Endodermal cell (in vitro differentiated cells): ENCODE measurements at places on chromosomes 12 and 14. TPM values are rescaled to one million over a fixed set of nuclear protein-coding genes. Genes with fewer than 3 reads are reported as not detected.
A peak's percentile ranks its signal among the peaks of the same experiment; 100 is the strongest.

HPD gene
- 0.55 and 0.95 TPM in 2 replicates for total RNA-seq

TMPO gene
- 176 TPM in 2 replicates for total RNA-seq

LMNTD1 gene
- 31.6 to 37.7 TPM (median 36.9 TPM) in 3 replicates for total RNA-seq

GRCh38 chr12:13962699-13963098 lies 18.7 kb downstream of the GRIN2B start:
- H3K36me3 ChIP-seq = no peaks in the 10 kb centered on the region
- H3K27ac ChIP-seq = no peak overlapping the region
- no peaks in the 10 kb centered on the region for H3K4me1 ChIP-seq
- DNase-seq = peak; percentile 89
- H3K27me3 ChIP-seq = peaks cover 6% of the 10 kb centered on the region

DNA sequence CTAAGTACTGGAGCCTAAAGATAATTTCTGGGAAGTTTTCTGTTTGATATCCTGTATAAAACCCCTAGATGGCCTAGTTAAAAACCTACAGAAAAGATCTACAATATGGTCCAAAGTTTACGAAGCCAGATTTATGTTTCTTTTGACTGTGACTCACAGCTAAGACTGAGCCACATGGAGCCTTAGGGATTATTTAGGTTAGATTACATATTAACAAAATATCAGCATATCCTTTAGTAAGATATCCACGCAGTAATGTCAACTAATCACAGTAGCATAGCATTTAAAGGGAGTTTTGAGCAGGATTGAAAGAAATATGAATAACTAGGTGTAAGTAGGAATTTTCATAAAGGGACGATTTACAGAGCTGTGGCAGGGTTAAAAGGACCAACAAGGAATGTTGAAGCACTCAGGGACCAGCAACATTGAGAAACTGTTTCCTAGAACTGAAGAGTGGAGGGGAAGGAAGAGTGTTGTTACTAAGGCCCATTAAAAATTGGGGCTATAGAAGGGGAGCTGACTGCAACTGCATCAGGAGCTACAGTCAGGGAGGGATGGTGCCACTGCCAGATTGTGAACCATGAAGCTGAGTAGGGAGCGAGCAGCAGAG lies 155.5 kb downstream of the DACT1 start:
- H3K27ac ChIP-seq = no peak overlapping the region
- H3K4me3 ChIP-seq = no peak overlapping the region
- H3K4me1 ChIP-seq = no peaks in the 10 kb centered on the region
- H3K36me3 ChIP-seq = no peaks in the 10 kb centered on the region
- H3K27me3 ChIP-seq = no peaks in the 10 kb centered on the region
- DNase-seq = no peak

DNA sequence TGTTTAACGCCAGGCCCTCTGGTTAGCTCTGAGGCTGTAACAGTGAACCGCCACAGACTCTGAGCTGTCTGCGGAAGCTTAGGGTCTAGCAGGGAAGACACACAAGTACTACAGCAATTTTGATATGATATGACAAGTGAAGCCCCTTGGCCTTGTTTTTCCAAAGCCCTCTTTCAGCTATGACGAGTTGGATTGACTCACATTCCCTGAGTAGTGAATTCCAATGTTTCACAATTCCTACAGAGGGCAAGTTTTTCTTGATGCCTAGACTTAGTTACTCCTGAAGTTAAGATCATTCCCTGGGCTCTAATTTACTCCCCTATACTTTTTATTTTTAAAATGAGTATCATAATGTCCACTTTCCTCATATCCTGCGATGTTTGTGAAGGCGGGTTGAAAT lies 53.3 kb upstream of the CISTR start:
- H3K27me3 ChIP-seq = peaks cover 100% of the 10 kb centered on the region
- DNase-seq = no peak
- H3K4me3 ChIP-seq = no peak overlapping the region
